NCI-H2029 (cell line): ENCODE measurements at places on chromosomes 4 and X.

GRCh38 chr4:141248029-141248428 is 27.3 kb downstream of the ZNF330 start:
- DNase-seq = no peak

DNA sequence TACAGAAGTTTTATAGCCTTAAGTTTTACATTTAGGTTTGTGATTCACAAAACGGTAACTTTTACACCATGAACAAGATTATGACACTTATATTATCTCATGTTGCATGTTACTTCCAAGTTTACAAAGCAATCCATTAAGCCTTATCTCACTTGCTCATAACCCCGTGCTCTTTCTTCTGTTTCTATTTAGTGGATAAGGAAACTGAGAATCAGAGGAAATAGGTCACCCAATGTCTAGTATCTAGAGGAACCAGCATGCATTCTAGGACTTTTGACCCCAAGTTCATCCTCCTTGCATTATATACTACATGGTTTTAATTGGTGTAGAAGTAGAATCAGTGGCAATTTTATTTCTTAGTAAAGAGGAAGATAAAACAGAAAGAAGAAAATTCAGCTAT is 67.0 kb upstream of the ANXA3 start:
- DNase-seq = no peak

DNA sequence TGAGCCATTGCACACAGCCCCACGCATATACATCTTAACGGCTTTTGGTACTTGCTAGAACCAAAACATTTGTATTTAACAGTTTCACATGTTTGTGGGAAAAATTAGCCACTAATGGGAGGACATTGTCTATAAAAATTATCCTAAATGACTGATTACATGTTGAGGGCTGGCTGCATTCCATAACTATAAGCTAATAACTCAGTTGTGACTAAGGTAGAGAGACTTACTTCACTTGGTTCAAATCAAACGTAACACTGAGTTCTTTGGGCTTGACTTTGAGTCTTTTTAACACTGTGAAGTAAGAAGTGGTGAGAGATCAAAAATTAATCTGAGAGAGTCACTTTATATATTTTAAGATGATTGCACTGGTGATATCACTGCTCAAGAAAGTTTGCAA is 47.9 kb upstream of the PGRMC2 start:
- DNase-seq = no peak

DNA sequence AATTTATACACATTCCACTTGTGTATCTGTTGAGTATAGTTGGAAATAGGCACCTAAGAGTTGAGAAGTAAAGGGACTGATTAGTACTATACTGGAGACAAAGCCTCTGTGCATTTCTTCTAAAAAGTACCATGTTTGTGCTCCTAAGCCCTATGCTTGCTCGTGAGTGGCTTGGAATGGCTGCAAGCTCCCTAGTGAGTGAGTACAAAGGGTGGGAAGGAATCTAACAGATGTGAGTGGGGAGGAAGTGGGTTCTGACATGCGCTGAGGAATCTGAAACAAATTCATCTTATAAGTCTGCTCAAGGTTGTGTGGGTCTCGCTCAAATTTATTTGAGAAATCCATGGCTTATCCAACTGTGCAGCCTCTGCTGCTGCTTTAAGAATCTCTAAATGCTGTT is 13.3 kb downstream of the SPCS3 start:
- DNase-seq = no peak

- DNase-seq = no peak
These were observed 86.9 kb downstream of the RELL1 start for GRCh38 chr4:37599092-37599790.

GRCh38 chr4:8644461-8644891 is 51.9 kb downstream of the CPZ start:
- DNase-seq = no peak

GRCh38 chrX:69268611-69269010 is 103.4 kb upstream of the PJA1 start:
- DNase-seq = no peak

DNA sequence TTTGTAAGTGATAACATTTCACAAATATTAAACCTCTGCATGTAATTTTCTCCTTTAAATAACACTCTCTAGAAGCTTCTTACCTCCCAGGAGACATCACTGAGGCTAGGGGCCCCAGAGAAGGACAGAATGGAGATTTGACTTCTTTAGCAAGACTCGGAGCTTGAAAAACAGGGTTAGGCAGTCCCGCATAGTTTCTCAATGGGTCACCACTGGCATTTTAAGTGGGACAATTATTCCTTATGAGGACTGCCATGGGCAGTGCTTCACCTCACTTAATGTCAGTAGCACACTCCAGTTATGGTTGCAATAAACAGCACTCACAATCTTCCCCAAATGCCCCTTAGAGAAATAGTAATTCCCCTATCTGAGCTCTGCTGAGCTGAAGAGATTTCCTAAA is 66.7 kb upstream of the NOCT start:
- DNase-seq = no peak

- peak; percentile 93 for DNase-seq
These were observed at the start of the genes ATG4A and PSMD10 for GRCh38 chrX:108091264-108091877. ATG4A (plus strand) TSS chrX:108091778; CDS start chrX:108091827, 49 bp downstream. PSMD10 (minus strand) TSS chrX:108091542; CDS start chrX:108091520, 22 bp downstream.

DNA sequence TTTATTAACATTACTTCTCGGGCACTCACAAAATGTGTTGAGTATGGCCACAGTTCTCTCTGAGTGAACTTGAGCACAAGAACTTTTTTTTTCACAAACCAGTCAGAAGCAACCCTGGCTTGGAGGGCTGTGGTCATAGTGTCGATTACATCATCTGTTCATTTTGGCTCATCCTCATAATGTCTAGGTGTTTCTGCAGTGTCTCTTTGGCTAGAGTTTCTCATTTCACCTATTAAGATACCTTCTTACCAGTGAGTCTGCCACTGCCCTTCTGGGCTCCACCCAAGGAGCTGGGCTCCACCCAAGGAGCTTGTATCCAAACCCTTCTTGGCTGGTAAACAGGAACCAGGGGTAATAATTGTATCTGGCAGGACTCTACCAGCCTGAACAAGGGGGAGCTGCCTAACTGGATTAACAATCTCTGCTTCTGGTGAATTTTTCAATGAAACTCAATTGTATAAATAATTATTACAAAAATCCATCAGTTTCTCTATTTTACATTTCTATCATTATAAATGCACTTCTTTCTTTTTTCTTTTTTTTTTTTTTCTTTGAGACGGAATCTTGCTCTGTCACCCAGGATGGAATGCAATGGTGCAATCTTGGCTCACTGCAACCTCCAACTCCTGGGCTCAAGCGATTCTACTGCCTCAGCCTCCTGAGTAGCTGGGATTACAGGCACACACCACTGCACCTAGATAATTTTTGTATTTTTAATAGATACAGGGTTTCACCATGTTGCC is 667.7 kb upstream of the SLIT2 start:
- DNase-seq = no peak

- no peak for DNase-seq
These were observed 66.6 kb upstream of the ARHGAP24 start for GRCh38 chr4:85408301-85408700.

DNA sequence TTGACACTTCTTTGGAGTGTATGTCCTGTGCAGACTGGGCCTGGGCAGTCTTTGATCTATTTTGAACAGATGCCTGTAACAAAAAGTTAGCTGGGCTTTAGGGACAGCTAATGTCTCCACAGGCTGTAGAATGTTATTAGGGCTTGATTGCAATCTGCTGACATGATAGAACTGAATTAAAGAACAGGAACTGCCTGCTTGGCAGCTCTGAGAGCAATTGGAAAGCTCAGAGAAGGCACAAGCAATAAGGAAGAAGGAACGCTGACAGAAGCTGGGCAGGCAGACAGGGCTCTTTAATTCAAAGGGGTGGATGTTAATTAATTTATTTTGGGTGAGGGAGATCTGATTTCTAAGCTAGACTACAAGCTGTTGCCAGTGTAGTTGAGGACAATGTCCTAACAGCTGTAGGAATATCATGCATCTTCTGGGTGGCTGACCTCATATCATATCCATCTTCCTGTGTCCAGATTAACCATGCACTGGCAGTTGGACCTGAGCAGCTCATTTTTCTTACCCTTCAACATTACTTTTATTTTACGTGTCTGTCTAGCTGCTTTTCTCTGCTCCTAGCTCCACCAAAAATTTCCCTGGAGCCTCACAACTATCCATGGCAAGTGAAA is 20.7 kb upstream of the GRXCR1 start:
- no peak for DNase-seq

GRCh38 chr4:5888222-5889001 is 4.5 kb downstream of the CRMP1 start:
- DNase-seq = peak; percentile 75

DNA sequence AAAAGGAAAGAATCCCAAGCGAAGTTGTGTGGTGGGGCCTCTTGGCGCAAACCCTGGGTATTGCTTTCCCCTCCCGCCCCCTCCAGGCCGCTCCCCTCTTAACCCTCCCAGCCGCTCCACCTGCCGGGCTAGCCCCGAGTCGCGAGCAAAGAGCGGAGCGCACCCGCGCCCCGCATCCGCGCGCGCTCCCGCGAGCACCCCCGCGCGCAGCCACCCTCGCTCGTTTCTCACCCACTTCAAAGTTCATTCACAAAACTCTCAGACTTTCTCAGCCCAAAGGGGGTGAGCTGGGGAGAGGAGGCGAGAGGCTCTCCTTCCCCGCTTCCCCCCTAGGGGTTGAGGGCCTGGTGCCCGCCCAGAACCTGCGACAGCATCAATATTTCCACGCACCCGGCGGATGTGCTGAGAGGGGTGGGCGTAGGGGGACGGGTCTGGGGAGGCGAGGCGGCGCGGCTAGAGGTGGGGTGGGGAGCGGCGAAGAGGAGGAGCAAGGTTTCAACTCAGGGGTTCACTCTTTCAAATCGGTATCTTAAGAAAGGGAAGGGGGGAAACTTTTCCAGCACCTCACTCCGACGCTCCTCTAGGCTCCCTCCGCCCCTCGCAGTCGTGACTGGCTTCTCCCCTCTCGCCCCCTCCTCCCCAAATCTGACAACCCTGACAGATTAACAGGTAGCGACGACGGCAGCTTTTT is 1.8 kb downstream of the MAML3 start:
- peak; percentile 62 for DNase-seq

DNA sequence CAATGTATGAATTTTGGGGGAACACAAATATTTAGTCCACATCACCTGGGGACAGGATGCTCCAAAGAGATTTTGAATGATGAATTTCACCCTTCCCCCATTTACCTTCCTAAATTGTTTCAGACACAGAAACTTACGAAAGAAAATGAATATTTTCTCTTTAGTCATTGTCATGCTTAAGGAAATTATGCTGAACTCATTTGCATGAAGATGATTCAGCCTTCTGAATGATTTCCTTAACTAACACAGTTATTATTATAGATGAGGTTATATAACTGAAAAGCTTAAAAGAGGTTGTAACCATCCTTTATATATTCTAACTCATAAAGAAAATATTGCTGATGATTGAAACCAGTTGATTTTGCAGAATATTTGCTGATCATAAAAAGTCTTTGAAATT is 61.1 kb downstream of the KCNIP4 start:
- DNase-seq = no peak

DNA sequence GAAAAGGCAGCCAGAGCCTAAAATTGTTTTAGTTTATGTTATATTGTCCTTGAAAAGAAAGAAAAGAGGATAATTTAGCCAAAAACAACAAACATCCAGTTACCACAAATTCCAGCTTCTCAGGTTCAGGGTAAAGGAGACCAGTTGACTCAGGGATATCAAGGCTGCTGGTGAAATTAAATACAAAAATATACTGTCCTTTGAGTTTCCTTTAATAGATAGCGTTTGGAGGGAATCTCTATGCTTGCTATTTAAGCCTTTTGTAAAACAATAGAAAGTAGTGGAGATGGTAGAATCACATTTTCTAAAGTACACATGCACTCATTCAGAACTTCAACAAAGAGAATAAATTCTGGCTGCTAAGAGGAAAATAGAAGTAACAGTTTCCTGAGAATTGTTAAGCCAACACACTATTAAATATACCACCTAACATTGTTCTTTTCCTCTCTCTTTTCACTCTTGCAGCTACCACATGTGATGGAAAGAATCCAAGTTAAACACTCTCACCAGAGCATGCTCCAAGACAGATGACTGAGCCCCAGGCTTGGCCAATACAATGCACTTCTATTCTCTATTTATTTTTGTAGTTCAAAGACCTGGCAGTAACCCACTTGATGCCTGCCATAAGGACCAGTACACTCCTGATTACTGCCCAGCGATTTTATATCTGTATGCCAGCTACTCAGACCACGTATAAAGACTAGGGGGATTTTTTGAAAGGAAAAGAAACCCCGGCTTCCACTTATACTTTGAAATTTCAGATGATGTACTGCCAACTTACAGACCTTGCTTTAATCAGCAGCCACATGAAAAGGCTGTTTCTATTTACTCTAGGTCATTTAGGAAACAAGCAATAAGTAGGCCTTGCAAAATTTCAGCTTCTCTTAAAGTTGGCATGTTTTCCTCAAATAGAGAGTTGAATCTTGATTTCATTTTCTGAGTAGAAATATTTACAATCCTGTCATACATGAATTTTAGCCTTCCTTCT is 756.9 kb downstream of the FAT4 start:
- peak; percentile 77 for DNase-seq

DNA sequence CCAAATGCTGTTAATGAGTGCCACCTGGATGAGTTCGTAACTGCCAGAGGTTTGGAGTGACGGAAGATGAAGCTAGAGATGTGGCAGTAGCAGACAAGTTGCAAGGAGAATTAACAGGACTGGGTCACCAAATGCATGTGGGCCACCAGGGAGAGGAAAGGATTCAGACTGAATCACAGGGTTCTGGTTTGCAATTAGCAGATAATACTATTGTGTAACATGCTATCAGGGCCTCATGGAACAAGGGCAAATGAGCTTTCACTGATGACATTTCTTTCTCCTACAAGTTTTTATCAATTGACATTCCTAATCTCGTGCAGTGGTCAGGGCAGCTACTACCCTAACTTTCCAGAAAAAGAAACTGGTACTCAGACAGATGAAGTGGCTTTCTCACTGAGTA is 21.4 kb downstream of the GAB3 start:
- no peak for DNase-seq

GRCh38 chr4:153116291-153116680 is 88.0 kb upstream of the TRIM2 start:
- no peak for DNase-seq

DNA sequence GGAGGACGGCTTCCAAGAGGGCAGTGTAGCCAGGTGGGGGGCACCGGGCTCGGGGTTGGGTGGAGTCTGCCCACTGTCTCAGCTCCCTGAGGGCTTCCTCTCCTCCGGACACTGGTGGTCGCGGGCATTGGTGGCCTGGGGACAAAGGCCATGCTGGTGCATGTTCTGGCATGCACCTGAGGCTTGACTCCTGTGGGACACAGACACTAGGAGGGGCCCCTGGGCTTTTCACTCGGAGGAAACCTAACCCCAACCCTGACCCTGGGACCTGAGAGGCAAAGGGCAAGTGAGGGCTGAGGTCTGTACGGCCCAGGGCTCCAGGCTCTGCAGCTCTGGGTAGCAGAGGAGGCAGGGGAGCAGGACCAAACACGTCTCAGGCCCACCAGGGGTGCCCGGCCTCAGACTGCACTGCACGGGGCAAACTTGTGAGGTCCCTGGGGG is 22.3 kb upstream of the FGFR3 start:
- DNase-seq = no peak

GRCh38 chr4:2280531-2281300 is 18.8 kb upstream of the MXD4 start:
- DNase-seq = no peak

GRCh38 chr4:48227662-48228061 is 42.0 kb downstream of the TEC start:
- no peak for DNase-seq

GRCh38 chrX:123600181-123600580 is 132.7 kb downstream of the THOC2 start:
- no peak for DNase-seq

GRCh38 chr4:55376698-55377097 is 19.1 kb upstream of the TMEM165 start:
- no peak for DNase-seq
